NCI-H2081 (cell line): ENCODE measurements at places on chromosomes 13 and 19.

- DNase-seq: no peak
Measured at GRCh38 chr19:55468054-55468393, 3.5 kb upstream of the C19orf85 start.

DNA sequence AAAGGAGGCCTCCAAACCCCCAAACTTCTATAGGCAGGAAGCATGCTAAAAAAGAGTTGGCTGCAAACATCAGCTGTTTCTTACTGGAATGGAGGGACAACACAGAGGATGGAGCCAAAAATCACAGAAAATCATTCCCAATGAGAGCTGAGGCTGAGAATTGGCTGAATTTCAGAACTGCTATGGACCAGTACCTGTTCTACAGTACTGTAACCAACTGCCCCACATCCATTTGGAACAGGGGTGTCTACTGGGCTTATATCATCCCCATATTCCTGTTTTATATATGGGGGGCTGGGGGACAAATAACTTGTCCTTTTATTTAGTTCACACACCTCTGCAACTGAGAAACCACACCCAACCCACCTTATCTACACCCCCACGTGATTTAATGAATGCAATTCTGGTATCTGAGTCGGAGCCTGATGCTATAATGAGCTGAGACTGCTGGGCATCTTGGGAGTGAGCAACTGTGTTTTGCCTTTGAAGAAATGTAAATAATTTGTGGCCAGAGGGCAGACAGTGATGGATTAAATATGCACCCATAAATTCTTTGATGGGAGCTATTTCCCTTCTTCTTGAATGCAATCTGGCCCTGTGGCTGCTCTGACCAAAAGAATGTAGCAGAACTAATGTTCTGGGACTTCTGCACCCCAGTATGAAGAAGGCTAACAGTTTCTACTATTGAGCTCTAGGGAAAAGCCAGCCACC, 82.6 kb downstream of the TBC1D4 start:
- no peak for DNase-seq

DNA sequence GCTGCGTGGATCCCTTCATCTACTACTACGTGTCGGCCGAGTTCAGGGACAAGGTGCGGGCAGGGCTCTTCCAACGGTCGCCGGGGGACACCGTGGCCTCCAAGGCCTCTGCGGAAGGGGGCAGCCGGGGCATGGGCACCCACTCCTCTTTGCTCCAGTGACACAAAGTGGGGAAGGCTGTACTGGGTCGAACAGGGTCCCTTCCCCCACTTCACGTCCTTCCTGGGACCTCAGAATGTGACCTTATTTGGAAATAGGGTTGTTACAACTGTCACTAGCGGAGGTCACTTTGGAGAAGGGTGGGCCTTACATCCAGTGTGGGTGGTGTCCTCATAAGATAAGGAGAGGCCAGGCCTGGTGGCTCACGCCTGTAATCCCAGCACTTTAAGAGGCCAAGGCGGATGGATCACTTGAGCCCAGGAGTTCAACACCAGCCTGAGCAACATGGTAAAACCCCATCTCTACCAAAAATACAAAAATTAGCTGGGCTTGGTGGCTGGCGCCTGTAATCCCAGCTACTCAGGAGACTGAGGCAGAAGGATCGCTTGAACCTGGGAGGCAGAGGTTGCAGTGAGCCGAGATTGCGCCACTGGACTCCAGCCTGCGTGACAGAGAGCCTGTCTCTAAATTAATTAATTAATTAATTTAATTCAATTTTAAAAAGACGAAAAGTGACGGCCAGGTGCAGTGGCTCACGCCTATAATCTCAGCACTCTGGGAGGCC, 1.8 kb downstream of the F2RL3 start:
- no peak for DNase-seq

DNA sequence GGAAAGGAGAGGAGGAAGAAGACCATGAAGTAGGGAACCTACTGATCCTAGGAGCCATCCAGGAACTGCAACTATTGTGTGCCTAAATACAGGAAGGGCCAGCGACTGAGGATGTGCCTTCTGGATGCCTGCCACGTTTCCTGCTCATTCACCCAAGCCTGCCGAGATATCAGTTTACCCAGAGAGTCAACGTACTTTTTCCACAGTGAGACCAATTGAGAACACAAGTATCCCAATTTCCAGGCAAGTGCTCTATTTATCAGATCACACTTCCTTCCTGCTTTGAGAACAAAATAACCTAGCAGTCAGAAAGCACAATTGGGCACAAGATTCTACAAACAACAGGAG, 122.4 kb downstream of the AKAP11 start:
- DNase-seq: no peak

DNA sequence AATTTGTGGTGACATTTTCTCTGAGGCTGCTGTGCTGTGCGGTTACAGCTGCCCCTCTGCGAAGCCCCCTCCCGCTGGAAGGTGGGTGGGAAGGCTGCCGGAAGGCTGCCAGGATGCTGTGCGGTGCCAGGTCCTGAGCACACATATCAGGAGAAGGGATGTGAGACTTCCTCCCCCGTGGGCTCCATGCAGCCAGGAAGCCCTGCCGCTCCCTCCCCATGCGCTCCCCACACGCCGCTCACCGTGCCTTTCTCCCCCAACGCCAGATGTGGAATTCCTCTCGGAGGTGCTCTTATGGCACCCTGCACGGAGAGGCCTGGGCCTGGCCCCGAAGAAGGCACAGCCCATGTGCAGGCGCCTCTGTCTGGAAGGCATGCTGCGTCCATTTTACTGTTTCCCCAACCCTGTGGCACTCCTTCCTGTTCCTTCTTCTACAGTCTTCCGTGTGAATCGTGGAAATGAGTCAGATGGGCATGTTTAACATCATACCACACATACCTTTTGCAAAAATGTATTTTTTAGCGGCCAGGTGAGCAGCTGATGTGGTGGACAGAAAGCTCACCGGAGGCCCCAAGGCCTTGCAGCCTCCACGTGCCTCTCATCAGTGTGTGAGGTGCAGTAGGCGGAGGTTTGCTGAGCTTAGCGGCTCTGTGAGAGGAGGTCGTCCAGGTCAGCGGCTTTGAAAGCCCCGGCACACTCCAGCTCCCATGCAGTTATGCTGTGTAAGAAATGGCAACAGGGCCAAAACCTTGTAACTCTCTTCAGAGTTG, 88.0 kb downstream of the ATP11A start:
- DNase-seq: no peak

DNA sequence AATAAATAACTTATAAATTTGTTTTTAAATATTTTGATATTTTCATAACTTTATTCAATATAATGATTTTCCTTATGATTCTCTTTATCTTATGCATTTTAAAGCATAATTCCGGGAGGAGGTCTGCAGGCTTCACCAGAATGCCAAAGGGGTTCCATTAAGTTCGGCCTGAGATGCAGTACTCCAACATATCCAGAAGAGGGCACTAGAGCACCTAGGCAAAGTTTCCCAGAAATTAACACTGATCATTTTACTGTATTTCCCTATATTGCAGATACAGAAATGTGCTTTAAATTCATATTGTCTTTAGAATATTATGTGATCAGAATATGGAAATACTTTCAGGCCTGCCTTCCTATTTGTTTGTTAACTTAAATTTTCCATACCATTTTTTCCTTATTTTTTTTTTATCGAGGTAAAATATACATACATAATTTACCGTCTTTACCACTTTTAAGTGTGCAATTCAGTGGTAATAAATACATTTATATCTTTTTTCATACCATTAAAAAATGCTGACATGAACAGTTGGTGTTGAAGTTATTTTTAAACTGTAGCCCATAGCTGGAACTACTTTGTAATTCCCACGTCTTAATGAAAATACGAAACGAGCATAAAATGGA, 58.9 kb upstream of the TM9SF2 start:
- DNase-seq: peak; percentile 65

- no peak for DNase-seq
Measured at GRCh38 chr19:51542699-51543098, 11.2 kb upstream of the SIGLEC6 start.

- DNase-seq: no peak
Measured at GRCh38 chr19:35461060-35461459, 13.0 kb downstream of the FFAR2 start.

DNA sequence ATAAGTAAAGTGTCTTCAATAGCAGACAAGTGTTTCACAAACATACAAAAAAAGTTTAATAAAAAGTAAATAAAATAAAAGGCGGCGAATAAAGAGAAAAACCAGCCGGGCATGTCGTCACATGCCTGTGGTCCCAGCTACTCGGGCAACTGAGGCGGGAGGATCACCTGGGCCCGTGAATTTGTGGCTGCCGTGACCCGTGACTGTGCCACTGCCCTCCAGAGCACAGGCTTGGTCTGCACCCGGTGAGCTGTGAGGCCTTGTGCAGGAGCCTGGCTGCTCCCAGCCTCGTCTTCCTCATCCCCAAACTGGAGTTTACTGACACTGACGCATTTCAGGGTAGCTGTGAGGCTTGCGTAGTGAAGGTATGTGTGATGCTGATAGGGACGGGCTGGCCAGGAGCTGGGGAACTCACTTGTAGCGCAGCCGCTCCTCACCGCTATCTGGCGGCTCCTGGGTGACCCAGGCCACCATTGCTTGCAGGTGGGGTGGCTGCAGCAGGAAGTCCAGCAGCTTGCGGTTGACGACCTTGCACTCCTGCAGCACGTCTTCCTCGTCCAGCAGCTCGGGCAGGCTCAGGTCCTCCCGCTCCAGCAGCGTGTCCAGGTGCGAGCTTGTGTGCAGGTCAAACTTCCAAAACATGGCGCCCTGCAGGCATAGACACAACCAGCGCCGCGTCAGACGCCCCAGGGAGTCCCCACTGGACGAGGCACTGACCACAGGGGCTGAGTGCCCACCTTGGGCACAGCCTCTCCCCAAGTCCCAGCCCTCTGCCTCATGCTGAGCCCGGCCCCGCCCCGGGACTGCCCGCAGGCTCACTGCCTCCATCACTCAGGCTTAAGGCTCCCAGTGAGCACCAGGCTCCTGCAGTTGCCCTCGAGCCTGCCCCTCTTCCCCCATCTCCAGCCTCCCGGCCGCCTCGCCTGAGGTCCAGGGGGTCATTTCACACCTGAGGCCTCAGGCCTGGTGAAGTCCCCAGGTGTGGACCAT, 12.1 kb downstream of the PPP6R1 start:
- DNase-seq: no peak

GRCh38 chr13:28679628-28680027, 20.7 kb downstream of the POMP start:
- no peak for DNase-seq

DNA sequence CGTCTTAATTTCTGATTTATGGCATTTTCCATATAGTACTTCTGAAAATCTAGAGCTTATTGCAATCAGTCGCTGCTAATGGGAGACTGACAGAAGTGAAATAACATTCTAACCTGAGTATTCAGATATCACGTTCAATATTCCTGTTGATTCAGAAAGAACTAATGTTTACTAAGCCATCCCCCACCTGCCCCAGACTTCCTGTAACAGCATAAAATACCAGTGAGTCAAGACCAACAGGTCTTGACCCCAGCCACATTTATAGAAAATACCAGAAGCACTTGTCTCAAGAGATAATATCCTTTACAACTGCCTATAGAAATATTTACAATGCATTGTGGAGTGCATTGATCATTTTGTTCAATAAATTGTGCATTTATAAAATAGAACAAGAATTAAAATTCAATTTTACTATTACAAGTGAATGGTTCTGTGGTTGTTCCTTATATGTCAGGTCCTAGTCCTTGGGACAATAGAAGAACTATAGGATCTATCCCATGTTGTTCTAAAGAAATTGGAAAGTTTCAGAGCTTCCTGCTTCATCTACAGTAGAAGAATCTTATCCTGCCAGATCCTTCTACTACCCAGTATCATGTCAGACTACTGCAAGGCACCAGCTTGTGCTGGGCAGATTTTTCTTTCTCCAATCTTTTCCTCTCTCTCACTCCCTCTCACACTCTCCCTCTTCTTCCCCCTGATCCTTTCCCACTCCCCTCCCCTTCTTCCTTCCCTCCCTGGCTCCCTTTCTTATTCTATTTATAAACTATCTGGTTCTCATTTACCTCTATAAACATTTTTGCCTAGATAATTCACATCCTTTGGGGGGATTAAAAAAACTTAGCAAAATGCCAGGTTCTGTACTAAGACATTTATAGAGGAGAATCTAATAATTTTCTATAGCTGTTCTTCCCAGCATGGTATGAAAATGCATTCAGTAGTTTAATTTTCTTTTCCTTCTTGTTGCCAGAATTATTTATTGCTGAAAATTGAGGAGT, 629.9 kb downstream of the DIAPH3 start:
- no peak for DNase-seq

- no peak for DNase-seq
Measured at GRCh38 chr19:6890401-6890913, 3.1 kb downstream of the ADGRE1 start.

- DNase-seq: no peak
Measured at GRCh38 chr13:30299786-30300185, 7.6 kb downstream of the KATNAL1 start.

DNA sequence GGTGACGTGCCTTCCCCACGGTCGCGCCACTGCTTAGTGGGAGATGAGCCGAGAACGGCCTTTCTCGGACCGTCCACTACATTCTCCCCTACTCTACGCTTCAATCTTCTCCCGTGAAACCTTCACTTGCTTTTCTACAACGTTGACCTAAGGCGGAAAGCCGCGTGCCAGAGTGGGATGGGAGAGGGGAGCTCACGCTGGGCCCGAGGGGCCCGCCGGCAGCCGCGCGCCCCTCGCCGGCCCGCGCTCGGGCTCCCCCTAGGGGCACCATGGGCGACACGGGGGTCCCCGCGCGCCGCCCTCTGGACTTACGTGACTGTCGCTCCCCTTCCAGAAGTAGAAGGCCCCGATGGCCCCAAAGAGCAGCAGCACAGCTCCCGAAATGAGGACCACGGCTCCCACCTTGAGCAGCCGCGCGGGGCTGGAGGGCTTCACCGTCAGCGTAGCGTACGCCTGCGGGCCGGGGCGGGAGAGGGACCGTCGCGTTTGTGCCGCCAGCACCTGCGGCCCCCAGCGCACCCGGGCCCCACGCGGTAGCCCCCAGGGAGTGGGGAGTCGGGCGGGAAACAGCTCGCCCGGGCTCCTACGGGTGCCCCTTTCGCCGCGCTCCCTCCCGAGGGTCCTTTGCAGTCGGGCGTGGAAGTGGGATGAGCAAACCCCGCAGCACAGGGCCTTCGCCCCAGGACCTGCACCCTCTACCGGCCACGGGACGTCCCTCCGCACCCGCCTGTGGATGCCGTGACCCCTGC, 727 bp downstream of the CNMD start:
- no peak for DNase-seq

DNA sequence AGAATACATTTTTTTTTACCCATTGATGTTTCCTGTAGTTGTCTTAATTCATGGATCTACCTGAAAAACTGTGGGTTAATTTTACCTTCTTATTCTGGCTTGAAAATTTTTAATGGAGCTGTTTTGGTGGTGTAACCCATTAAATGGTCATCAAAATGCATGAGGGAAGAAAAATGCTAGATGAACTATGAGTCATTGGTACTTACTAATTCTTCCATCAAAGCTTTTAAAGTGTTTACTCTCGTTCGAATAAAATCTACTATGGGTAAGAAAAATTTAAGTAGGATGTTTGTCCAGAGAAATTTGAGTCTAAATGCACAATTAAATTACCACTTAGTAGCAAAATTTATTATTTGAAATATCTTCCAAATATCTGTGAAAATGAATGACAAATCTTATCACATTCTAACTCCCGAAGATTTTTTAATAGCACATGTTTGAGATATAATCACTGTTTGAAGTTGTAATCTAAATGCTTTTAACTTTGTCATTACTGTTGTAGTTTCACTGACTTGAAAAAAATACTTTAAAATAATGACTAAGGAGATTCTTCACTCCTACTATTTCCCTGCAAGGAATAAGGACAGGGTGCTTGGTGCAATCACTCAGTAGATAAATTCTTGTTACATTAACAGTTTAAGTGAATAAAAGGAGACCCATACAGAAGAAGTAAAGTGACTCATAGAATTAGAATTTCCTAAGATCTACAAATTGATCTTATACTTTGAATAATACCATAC, 437.7 kb downstream of the IRS2 start:
- DNase-seq: no peak
